Femur (tissue), 1 donor: ENCODE measurements at places on chromosomes 4 and X.
A peak's percentile ranks its signal among the peaks of the same experiment; 100 is the strongest.

DNA sequence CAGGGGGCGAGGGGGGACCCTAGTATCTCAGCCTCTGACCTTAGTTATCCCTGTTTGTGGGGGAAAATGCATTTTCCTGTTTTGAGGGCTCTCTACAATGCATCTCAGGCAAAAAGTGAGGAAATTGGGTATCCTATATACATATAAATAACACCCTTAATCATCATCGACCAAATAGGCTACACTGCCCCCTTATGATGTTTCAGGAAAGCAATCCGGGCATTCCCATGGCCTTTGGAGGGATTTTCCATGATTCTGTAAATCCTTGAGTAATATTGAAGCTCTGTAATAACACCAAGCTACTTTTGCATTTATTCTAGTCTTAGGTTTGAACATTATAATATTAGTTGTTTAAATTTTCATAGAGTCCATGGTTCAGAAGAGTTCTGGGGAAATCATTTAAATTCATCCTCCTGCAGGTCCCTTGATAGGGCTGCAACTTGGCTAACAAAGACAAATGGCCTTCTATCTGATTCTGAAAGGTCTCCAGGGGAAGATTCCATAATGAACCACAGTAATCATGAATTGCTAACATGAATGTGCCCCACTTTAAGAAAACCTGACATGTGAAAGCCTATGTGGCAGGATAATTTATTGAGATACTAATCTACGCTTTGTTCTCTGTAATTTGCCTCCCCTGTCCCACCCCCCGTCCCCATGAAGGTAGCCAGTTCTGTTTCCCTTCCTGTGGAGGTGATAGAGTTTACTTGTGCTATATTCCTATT lies 91.5 kb upstream of the SCOC start:
- no peak for DNase-seq

DNA sequence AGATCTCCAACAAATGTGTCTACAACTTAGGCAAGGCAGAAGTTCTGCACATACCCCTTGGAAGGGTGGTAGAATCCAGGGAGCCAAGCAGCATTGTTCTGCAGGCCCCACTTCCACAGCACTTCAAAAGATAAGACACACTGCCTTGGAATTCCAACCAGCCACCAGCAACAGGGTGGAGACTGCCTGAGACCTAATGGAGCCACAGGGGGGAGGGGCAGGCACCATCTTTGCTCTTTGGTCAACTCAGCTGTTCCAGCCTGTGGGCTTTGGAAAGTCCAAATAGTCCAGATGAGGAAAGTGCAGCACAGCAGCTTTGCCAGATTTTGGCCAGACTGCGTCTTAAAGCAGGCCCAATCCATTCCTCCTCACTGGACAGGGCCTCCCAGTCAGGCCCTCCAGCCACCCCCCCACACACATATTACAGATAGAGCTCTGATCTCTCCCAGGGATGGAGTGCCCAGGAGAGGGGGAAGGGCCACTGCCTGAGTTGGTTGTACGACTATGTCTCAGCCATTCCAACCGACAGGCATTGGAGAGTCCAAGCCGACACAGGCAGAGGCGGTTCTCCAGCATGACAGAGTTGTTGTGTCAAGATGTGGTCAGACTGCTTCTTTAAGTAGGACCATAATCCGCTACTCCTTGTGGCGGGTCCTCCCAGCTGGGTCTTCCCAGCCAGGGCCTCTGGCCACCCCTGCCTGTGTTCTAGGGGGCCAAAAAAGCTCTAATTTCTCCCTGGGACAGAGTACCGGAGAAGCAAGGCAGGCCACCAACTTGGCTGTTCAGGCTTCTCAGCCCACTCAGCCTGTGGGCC lies 42.5 kb upstream of the ANTXR2 start:
- DNase-seq = no peak

- no peak for DNase-seq
Observed at GRCh38 chr4:112206431-112206830, 25.2 kb upstream of the AP1AR start.

- peak; percentile 35 for DNase-seq
Observed at GRCh38 chr4:24657768-24658617, 73.6 kb upstream of the DHX15 start.

- no peak for DNase-seq
Observed at GRCh38 chr4:70722199-70722791, 531 bp downstream of the RUFY3 start.

DNA sequence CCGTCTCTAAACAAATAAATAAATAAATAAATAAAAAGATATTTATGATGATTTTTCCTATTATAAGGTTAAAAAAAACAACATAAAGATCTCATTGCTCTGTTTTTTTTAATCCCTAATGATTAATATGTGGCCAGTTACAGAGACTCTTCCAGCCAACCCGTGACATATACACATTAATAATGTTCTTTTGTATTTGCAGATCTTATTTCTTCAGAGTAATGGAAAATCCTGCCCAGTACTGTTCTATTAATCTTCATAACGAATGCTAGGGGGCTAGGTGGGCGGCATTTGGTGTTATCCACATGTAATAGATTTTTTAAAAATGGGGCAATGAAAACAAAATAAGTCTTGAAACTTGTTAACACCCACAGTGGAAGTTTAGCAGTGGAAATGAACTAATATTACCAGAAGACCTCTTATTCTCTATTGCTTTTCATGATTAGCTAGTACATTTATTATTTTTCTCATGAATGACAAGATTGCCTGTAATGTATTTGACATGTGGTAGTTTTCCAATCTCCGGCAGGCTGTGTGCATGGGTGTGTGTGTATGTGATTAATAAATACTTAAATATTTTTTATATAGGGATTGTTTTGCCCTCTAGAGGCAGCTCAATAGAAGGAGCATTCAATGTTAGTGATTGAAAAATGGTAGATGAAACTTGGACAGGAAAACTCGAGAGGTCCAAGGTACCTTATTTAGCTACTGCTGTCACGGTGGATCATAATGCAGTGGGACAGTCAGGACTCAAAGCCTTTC lies 457.4 kb downstream of the IL1RAPL1 start:
- DNase-seq = no peak

DNA sequence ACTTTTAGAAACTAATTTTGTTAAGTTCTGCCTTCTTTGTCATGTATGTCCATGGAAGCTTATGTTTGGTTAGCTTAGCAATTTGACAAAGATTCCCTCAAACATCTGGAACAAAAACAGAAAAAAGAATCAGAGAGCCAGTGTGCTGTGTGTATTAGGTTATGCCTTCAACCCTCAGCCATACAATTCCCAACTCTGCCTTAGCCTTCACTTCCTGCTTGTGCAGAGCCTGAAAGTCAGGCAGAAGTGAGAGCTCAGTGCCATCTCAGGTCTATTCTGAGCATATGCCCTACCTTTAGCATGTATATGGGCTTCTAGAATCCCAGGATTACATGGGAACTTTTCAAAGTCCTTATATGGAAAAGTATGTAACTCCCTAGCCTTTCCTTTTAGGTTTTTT lies 58.2 kb upstream of the STOX2 start:
- DNase-seq = no peak

- no peak for DNase-seq
Observed at GRCh38 chr4:6962211-6963041, 52.8 kb downstream of the TBC1D14 start.

GRCh38 chr4:158544141-158544540 lies 22.5 kb downstream of the RXFP1 start:
- DNase-seq = no peak

- no peak for DNase-seq
Observed at GRCh38 chrX:79153348-79153747, 8.9 kb downstream of the GPR174 start.

DNA sequence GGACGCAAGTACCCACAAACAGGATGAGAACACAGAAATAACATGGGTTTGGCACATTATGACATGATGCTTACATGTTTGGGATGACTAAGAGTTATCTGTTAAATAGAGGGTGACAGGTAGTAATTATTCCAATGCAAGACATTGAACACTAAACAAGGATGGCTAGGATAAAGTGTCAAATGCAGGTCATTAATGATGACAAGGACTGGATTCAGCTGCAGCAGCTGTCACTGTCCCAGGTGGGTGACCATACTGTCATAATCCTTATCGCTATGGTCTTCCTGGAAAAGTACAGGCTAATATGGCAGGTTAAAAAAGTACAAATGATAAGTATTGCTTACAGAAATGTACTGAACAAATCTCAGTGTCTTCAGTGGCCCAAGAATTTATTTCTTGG lies 123.9 kb downstream of the ANTXR2 start:
- DNase-seq = no peak

DNA sequence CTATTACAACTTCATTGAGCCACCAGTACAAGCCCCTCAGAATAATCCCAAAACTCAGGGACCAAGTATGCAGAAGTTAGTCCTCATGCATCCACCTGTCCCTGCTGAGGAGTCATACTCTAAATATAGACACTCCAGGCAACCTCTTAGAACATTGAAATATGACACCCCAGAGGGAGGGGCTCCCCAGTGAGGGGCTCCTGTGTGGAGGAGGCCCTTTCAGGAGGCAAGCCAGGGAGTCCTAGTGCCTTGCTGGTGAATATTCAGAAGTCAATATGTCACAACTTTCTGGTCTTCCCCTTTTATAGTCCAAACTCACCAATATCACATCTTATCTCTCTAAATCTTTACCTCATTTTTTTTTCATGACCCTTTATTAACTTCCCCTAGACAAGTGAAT lies 1.6 kb upstream of the ARMCX6 start:
- DNase-seq = peak; percentile 20
